Occipital lobe (tissue), 3 donors: ENCODE measurements at places on chromosomes 2 and 18.

GRCh38 chr18:74407888-74408287, 49.2 kb downstream of the DIPK1C start:
- DNase-seq, result no peak

DNA sequence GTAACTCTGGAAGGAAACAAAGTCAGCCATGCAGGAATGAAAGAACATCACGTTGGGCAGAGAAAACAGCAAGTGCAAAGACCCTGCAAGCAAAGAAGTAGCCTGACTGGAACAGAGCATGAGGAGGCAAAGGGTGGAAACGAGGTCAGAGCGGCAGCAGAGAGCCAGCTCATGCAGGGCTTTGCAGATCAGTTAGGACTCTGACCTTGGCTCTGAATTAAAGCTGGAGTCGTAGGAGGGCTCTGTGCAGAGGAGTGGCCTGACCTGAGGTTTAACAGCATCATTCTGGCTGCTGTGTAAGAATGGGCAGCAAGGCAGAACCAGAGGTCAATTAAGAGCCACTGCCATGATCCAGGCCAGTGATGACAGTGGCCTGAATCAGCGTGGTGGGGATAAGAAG, 220.7 kb downstream of the PRKCE start:
- no peak for DNase-seq

DNA sequence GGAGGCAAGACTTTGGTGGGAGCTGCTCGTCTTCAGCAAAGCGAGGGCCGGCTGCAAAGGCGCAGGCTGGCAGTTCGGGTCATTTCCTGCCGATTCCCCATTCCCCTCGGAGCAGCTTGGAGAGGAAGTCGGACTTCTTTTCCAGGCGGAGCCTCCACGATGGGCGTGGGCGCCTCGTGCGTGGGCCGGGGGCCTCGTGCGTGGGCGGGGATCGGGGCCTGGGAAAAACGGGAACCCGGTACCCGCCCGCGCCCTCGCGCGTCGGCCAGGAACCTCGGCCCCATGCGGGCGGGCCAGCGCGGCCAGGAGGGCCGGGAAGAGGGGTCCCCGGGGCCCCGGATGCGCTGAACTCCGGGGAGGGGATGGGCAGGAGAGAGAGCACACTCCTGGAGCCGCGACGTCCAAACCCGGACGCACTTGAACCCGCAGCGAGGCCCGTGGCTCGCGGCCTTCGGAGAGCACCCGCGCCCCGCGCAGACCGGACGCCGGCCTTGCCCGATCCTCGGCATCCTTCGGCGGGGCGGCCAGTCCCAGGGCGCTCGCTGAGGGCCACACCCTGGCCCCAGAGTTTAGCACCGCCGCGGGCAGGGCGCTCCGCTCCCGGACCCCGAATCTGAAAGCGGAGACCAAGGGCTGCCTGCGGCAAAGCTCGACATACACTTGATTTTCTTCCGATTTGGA, 368.4 kb downstream of the MTX2 start:
- DNase-seq, result no peak

DNA sequence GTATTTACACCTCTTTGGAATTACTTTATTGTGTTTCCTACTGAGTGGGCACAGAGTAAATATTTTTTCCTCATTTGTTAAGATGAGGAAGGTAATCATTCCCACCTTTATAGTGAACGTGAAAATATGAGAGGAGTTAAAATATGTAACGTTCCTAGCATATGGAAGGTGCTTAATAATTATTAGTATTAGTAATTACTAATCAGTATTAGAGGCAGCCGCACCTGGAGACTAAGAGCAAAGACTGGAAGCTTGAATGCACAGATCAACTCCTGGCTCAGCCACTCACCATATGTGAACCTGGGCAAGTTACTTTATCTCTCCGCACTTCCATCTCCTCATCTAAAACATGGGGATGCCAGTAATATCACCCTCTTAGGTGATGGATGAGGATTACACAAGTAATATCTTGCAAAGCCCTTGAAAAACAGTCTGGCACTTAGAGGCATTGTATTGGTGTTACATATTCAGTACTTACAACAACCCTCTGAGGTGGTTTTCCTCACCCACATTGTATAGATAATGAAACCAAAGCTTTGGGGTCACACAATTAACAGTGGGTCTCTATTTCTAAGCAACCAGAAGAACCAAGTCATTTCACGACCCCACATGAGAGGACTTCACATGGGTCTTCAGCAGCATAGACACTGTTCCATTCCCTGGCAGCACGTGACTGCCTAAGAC, 100.3 kb upstream of the KCTD1 start:
- DNase-seq, result no peak

GRCh38 chr18:62248313-62248712, 61.3 kb downstream of the RELCH start:
- DNase-seq, result no peak

DNA sequence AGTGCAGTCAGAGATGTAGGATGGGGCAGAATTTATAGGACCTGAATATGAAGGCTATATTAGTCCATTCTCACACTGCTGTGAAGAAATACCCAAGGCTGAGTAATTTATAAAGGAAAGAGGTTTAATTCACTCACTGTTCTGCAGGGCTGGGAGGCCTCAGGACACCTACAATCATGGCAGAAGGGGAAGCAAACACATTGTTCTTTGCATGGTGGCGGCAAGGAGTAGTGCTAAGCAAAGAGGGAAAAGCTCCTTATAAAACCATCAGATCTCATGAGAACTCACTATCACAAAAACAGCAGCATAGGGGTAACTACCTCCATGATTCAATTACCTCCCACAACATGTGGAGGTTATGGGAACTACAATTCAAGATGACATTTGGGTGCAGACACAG, 76.8 kb upstream of the MSTN start:
- DNase-seq, result no peak

DNA sequence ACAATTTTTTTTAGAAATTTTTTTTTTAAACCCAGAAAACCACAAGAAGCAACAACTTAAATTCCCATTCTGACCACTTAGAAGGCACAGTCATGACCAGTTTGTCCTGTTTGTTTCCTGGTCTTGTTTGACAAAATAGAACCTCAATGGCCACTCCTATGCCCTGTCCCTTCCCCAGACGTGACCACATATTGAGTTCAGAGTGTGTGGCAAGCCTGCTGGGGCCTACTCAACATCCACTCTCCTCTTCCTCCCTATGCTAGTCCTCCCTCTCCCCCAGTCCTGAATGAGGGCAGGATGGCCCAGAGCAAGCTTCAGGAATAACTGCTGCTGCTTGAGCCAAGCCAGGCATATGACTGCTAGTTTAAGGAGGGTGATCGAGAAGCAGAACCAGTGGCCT, 89.6 kb downstream of the PRELID3A start:
- no peak for DNase-seq

GRCh38 chr2:154400563-154401290, 297.8 kb upstream of the KCNJ3 start:
- DNase-seq, result no peak

DNA sequence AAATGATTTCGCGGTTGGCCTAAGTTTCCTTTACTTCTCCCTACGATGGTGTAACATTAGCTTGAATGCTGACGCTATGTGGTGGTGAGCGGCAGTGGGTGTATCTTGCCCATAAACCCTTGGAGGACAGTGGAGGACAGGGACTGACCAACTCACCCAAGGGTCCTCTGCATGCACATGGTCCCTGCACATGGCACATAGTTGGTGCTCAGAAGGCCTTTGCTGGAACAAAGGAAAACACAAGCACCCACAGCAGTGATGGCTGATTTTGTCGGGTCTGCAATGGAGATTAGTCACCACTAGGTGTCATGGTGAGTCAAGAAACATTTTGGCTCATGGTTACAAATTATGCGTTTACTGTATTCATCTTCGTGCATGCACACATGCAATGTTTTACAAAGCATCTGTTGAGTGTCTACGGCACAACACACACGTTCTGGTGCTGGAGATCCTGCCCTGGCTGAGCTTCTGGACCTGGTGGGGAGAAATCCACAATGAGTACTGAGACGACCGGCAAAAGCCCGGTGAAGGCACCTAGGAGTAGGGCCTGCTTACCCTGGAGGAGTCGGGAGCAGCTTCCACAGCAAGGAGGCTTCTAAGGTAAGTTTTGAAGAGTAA, 44.0 kb downstream of the PDCL3 start:
- peak; percentile 35 for DNase-seq

GRCh38 chr18:31942999-31943877, at the start of gene TRAPPC8:
Gene TRAPPC8, minus strand, starts transcription at chr18:31943128. Its CDS starts 364 bp downstream, at chr18:31942764.
- DNase-seq, result peak; percentile 98

DNA sequence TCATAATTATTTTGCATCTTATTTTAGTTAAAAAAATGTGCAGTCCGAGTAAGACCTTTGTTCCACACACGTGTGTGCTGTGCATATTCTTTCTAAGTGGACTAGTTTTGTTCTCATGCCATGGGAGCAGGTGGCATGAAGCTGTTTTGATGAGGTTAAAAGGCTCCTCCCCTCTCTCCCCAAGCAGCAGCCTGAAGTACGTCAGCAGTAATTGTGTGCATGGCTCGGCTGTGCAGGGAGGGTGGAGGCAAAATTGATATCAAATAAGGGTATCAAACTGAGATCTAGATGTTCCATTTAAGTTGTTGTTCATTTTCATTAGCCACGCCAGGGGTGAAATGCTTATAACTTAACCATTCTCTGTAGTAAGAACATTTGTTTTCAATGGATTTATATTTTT, at the start of gene NYAP2:
Gene NYAP2 (plus strand): TSS at position 207 of the 400 bp plus-strand sequence. CDS start 9,171 bp downstream, outside the sequence.
- DNase-seq, result peak; percentile 6

DNA sequence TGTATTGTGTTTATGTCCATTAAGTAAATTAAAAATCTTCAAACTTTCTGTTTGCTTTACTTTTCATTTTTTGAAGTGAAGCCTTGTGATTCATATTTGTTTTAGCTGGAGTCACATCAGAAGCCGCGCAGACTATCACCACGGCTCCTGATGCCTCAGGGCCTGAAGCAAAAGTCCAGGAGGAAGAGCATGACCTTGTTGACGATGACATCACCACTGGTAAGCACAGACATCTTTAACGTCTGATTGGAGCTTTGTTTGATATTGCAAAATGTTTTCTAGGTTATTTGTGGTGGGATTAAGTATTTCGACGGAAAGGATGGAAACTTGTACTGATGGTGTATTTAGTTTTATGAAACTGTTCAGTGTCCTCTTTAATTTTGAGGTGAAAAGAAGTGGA, 164.8 kb downstream of the WDR7 start:
- no peak for DNase-seq

GRCh38 chr2:118689456-118689855, 158.0 kb downstream of the EN1 start:
- DNase-seq, result no peak

DNA sequence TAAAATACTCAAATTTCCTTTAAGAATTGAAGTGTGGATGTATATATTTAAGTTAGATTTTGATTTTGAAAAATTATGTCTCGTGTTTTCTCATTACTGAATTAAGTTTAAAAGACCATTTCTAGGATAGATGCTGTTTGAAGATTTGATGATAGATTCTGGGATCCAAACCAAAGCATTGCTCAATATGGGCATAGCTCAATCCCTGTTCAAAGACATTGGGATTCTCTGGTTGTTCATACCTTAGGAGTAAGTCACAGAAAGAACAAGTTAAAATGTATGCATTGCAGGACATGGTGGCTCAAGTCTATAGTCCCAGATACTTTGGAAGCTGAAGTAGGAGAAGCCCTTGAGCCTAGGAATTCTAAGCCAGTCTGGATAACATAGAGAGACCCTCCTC, 622.3 kb downstream of the ADCYAP1 start:
- no peak for DNase-seq

GRCh38 chr2:51344886-51345285, 313.0 kb upstream of the NRXN1 start:
- DNase-seq, result no peak

- peak; percentile 77 for DNase-seq
Measured at GRCh38 chr2:170770606-170771420, 635 bp downstream of the ERICH2 start.

DNA sequence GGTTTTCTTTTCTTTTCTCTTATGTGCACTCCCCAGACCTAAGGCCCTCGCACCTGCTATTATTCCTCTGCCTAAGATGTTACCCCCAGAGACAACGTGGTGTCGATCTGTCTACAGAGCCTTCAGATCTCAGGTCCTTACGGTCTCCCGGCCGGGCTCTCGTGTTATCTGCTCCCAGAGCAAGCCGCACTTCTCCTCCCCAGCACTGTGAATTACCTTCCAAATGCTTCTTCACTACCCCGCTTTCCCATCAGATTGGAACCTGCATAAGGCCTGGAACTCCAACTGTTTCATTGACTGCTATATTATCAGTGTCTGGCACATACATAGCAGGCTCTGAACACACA, 71.2 kb upstream of the ODC1 start:
- no peak for DNase-seq

DNA sequence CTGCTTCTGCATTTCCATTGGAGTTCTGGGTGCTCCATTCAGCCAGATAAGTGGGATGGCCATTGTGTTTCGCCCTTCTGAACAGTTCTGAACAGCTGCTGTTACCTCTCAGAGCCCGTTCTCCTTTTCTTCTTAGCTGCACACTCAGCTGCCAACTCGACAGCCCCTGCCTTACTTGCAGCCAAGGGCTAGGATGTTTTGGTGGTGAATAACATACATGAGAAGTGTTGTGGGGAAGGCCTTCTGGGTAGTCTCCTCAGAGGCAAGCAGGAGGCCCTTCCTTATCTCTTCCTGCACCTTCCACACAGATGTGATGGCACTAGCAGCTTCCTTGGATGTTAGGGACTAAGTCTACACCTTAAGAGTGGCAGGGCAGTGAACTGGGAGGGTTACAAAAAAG, 138.4 kb upstream of the NOSTRIN start:
- DNase-seq, result no peak

DNA sequence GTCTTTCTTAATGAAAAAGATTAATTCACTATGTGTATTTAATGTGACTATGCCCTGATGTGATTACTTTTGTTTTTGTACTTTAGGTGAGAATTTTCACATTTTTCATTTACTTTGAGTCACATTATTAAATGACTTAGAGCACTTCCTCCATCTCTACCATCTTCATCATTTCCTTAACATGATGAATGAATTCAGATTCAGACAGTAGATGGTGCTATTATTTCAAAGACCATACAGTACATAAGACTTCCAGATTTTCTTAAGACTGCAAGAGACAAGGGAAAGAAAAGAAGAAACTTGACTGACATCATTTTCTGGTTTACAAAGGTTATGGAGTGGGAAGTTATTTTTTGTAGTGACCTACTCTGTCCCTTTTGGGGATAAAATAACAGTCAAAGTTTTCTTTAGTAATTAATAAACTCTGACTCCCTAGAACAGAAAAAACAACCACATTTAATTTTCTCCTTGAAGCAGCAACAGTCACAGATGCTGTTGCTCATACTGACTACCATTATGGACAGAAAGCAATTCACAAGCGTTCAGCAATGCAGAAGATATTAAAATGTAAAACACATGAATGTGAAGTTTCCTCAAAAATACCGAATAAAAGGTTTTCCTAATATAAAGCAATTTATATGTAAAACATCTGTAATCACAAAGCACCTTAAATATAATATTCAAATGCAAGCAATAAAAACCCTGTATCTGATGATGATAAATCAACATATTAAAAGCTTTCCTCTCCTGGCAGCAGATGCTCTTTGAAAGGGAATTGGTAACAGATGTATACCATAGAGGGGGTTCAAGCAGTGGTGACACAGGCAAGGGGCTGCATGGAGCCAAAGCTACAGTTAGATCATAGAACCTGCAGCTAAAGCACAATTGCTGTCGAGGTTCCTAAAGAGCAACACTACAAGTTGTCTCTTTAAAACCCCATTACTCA, 1010.9 kb upstream of the NXPH2 start:
- DNase-seq, result no peak
